ENCODE measurements at places on chromosomes 1 and 21.

DNA sequence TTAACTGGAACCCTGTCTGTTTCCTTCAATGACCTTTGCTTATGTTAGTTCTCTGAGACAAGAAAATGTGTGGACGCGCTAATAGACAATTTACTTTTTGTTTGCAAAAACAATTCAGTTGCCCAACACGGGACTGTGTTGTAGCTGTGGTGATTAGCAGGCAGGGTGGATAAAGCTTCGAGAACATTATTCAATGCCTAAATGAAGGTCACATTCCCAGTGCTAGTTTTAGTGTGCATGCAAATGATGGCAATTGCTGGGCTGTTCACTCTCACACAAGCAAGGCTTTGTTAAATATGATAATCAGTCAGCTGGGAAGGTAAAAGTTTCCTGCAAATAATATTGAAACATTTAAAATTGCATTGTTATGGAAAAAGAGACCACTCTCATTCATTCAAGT lies 188.4 kb downstream of the BACH1 start:
- DNase-seq: no peak

DNA sequence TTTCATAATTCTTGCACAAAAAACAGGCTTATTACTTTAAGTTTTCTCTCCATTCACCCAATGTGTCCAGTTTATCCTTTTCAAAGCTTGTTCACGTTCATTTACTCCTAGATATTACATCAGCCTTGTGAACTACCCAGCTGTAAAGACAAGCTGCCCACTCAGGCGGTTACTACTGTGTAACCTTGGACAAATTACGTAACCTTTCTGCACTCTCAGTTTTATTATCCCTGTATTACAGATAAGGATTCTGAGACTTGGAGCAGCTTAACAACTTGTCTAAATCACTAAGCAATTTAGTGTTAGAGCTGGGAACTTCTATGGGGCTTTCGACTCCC lies 20.5 kb upstream of the LPAR3 start:
- DNase-seq: no peak

DNA sequence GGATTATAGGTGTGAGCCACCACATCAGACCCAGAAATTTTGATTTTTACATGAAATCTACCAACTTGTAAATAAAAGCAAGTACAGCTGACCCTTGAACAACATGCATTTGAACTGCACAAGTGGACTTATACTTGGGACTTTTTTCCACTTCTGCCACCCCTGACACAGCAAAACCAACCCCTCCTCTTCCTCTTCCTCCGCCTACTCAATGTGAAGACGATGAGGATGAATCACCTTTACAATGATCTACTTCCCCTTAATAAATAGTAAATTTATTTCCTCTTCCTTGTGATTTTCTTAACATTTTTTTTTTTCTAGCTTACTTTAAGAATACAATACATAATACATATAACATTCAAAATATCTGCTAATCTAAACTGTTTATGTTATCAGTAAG lies 17.5 kb upstream of the YRDC start:
- no peak for DNase-seq

DNA sequence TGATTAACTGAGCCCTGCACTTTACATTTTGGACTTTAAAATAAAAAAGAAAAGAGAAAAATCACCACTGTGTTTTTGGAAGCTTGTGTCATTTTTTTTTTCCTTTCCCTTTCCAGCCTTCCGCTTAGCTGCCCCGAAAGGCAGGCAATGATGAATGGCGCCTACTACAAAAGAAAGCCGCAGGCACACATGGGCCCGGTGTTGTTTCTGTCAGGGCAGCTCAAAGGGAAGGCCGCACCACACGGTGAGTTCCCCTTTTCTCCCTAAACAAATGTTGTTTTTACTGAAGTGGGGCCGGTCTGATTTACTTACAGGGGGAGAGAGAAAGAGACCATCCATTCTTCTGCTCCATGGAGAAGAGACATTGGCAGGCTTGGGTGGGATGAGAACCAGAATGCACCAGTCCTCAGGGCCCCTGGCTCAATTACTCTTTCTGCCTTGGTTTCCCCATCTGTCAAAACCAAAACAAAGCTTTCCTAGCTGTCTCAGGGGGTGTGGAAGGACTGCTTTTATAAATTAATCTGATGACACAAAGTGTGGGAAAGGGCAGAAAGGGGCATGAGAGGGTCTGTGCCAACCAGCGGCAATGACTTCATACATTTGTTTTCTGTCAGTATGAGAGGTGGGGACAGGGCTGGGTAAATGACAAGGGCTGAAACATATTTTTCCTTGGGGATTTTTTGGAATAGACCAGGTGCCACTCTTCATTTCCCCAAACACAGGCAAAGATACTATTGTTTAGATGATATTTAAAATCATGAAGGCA lies 91.4 kb upstream of the PLXNA2 start:
- no peak for DNase-seq

DNA sequence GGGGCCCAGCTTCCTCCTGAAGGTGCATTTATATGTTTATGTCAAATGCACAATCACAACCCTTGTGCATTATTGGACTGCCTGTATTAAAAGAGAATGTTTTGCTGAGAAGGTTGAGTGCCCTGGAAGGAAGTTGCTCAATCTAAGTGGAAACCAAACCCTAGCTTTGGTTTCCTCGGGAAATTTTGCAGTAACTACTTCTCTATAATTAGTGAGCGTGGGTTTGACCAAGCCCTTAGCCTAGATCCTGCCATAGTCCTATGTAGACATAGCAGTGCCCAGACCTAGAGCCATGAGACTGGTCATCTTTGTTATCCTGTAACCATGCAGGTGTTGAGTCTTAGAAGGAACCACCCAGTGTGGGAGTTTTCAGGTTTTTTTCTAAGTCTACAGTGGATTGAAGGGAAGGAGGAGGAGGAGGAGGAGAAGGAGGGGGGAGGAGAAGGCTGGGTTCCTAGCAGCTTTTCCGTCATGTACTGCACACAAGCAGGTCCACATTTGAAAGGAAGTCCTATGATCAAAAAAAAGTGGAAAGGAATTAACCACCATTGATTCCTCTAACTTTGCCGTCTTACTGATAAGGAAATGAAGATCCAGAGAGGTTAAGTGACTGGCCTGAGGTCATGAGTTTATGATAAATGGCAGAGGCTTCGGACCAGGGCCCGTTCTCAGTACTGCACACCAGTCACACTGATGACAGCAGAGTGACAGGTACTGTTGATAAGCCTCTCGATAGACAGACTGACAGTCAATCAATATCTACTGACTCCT lies 72.2 kb upstream of the LYST start:
- DNase-seq: no peak

DNA sequence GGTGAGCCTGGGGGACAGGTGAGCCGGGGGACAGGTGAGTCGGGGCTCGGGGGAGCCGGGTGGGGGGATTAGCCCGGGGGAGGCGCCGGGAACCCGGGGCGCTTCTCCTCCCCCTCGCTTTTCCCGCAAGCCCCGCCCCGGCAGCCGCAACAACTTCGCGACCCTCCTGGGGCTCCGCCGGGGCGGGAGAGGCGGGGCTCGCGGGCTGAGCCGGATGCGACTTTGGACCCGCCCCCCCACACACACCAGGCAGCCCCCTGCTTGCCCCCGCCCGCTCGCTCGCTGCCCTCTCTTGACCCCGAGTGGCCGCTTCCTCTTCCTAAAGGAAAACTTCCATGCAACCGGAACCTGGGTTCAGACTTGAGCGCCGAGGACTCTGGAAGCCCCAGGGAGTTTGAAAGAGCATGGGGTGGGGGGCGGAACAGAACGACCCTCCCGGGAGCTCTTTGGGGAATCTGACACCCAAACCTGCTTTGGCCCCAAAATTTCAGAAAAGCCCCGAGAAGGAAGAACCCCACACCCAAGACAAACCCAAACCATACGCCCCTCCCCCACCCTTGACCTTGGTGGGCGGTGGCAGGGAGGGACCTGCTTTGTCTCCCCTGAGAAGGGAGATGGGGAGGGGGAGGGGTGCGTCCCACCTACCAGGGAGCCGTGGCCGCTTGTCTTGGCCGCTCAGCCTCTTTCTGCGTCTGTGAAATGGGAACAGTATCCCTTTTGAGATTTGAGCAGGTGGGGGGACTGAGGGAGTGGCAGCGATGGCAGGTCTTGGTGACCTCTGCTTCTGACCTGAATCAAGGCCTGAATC lies 550 bp downstream of the ARHGEF16 start:
- no peak for DNase-seq

Measured in stimulated activated CD8-positive, alpha-beta memory T cell treated with anti-CD3 and anti-CD28 coated beads, Interleukin-7, amount 100 ng/mL, for 48 hours (primary cell).